ENCODE measurements at places on chromosomes 5 and 9.

DNA sequence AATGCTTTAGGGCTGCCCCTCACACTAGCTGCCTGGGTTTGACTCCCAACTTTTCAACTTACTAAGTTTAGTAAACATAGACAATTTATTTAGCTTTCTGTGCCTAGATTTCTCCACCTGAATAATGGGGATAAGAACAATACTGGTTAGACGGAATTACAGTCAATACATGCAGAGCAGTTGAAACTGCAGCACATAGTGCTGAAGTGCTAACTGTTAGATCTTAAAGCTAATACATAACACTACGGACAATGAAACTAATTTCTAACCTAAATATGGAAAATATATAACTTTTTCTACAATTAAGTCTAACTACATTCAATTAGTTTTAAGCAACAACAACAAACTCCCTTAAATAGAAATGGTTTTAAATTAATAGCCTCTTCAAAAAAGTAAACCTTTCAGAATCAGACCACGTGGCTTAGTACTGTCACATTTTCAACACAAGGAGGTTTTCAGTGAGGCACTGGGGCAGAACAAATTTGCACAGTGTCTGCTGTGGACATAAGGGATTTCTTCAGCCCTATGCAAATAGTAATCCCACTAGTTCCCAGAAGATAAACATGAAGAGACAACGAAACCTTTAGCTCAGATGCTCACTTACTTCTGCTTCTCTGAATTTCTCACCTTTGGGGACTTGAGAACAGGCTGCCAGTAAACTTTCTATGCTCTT is 293.4 kb downstream of the EDIL3 start:
- DNase-seq = no peak

GRCh38 chr5:72440207-72440638 is 67.0 kb downstream of the ZNF366 start:
- no peak for DNase-seq

DNA sequence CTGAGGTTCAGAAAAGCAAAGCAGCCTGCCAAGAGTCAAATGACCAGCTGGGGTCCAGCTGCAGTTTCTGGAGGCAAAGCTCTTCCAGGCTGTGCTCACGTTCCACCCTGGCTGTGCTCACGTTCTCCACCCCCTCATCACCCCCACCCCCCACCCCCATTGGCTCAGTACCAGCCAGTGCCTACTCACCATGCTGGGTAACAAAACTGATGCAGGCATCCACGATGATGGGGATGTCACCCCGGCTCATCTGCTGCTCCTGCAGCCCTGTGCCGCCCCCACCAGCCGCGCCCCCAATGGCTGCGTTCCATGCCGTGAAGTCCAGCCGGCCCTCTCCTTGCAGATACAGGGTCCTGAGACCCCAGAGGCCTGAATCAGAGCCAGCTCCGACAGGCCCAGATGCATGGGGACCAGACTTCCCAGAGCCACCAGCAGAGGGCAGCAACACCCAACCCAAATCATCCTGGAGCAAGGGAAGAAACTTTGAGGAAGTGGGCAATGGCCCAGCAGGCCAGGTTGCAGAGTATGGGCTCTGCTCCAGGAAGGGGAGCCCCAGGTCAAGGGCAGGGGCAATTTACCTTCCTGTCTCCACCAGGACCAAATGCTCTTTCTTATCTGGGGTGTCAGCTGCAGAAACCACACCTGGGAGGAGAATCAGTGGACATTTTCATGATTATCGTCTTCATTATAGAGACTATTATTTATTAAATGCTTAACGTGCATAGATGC is 13.7 kb upstream of the FCHSD1 start:
- peak; percentile 64 for DNase-seq

GRCh38 chr5:129173771-129174170 is 79.2 kb downstream of the ISOC1 start:
- no peak for DNase-seq

DNA sequence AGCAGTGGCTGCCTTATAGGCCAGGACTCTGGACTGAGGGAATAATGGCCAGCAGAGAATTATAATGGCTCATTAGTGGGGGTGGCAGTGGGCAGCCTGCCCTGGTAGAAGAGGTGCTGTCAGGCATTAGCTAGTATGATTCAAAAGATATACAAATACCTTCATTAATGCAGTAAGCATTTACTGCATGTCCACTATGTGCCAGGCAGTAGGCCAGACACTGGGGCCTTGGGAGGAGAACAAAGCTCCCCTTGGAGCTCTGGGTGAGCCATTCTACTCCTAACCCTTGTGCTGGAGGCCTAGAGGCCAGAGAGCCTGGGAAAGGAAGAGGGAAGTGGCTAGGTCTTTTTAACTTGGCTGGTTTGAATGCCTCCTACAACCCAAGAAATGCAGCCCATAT is 2.0 kb upstream of the GARNL3 start:
- peak; percentile 40 for DNase-seq

DNA sequence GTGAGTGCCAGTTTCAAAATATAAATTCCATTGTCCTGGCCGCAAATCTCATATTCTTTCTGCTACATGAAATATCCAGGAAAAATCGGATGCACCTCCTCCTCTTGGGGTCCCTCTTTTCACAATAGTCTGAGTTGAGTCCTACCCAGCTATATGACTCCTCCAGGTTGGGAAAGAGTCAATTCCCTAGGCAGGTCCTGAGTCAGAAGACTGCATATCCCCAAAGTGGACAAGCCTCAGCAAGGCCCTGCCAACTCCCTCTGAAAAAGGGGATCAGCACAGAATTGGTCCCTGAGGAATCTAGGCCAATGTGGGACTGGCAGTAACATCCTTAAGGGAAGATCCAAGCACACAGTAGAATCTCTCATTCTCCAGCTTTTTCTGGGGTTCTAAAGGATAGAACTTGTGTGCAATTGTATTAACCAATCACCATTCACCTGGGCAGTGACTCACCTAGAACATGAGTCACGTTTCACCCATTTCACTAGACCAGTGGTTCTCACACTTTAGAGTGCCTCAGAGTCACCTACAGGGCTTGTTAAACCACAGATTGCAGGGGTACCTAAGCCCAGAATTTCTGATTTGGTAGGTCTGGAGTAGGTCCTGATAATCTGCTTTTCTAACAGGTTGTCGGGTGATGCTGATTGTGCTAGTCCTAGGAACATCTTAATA is 44.7 kb upstream of the TMEM215 start:
- no peak for DNase-seq

DNA sequence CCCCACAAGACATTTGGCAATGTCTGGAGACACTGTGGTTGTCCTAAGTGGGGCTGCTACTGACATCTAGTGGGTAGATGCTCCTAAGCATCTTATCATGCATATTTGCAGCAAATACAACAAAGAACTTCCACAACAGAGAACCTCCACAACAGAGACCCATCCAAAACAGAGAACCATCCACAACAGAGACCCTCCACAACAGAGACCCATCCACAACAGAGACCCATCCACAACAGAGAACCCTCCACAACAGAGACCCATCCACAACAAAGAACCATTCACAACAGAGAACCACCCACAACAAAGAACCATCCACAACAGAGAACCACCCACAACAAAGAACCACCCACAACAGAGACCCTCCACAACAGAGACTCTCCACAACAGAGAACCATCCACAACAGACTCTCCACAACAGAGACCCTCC is 32.8 kb downstream of the ARPC5L start:
- peak; percentile 60 for DNase-seq

DNA sequence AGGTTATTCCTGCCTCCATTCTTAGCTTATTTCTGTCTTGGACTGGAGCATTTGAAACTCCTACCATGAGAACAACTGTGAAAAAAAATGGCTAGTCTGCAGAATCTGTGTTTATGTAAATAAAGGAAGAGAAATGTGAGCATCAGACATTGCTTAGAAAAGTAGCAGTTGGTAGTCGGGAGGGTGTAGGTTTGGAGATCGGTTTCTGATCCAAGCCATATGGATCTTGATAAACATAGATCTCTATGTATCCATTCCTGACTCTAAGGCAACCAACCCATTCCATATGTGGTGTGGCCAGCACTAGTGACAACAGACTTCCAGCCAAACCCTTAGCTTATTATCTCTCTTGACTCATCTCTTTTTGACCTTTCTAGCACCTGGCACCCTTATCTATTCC is 127.1 kb downstream of the NMUR2 start:
- DNase-seq = no peak

DNA sequence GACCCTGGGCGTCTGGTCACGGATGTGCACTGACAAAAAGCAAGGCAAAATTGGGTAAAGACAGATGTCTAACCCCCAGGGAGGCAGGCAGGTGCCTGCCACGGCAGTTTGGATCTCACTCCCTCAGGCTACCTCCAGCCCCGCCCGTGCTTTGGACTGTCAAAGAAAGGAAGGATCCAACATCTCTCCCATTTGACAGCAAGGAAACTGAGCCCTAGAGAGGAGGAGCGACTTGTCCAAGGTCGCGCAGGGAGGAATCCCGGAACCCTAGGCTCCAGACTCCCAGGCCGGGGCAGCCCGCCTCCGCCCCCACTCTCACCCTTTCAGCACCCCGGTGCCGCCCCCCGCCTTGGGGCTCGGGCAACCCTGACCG is 376 bp downstream of the GOLGA1 start:
- peak; percentile 63 for DNase-seq

- peak; percentile 33 for DNase-seq
These were observed 33.4 kb upstream of the NCS1 start for GRCh38 chr9:130138791-130139190.

- DNase-seq = no peak
These were observed 124.3 kb upstream of the RAI14 start for GRCh38 chr5:34531751-34532360.

DNA sequence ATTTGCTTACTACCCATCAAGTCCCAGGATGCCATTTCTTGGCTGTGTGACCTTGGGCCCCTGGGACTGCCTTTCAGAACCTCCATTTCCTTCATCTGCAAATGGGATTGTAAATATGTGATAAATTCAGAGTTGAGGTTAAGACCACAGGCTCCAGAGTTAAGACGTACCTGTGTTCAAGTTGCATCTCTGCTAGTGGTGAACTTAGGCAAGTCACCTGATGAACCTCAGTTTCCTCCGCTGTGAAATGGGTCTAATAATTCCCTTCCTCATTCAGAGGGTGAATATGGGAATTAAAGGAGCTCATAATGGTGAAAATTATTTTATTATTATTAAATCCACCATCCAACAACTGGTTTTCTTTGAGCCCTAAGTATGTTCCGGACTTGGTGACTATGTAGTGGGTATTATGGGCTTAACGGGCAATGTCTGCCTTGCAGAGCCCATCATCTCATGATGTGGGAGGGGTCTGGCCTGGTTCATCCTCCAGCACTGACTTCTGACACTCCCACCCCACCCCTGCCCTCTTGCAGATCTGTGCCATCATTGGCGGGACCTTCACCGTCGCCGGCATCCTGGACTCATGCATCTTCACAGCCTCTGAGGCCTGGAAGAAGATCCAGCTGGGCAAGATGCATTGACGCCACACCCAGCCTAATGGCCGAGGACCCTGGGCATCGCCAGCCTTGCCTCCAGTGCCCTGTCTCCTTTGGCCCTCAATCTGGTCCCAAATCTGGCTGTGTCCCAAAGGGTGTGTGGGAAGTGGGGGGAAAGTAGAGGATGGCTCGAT is 8.9 kb upstream of the RPL26L1 start:
- no peak for DNase-seq

- no peak for DNase-seq
These were observed 41.6 kb upstream of the FCN1 start for GRCh38 chr9:134959126-134959970.

DNA sequence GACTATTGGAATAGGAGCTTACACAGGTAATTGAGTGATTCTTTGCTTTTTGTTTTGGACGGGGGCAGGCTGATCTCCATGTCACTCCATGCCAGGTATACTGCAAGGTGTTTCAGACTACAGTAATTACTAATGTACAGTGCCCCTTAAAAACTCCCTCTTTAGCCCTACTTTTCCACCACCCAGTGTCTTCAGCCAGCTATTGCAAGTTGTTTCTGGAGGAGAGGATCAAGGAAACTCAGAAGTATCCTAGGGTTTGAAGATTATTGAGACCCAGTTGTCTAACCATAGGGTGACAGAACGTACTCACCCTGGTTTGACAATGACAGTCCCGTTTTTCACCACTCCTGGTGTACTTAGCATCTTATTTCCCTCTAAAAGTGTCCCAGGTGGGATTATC is 13.4 kb downstream of the CFAP95 start:
- DNase-seq = no peak

DNA sequence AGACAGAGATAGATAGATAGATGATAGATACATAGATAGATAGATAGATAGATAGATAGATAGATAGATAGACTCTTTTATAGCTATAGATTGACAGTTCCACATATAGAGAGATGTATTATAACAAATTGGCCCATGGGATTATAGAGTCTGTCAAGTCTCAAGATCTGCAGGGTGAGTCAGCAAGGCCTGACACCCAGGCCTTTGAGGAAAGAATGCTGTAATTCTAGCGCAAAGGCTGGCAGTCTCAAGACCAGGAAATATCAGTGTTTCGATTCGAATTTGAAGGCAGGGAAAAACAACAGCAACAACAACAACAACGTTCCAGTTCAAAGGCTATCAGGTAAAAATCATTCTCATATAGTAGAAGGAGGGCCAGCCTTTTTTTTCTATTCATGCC is 339.2 kb upstream of the CDH9 start:
- no peak for DNase-seq

- DNase-seq = no peak
These were observed 157.8 kb downstream of the NXNL2 start for GRCh38 chr9:88692827-88693226.

DNA sequence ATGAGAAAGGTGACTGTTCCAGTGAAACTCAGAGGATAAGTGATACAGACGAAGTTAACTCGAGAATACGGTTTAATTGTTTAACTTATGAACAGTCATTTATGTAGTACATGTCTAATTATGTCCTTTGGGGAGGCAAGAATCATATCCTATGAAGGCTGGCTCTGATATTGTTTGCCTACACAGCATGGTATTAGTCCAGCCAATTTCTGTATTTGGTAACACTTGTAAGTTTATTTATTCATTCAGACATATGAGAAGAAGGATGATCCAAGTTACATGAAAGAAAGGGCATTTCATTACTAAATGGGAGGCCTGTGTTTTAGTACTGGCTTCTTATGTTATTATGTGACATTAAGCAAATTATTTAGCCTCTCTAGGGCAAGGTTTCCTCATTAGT is 199.7 kb downstream of the NNT start:
- no peak for DNase-seq

- DNase-seq = no peak
These were observed 420.3 kb downstream of the GABRG2 start for GRCh38 chr5:162487528-162488525.

GRCh38 chr5:179256328-179257175 is 88.7 kb downstream of the ADAMTS2 start:
- no peak for DNase-seq
